ENCODE measurements at places on chromosomes 2 and 18.
A peak's percentile ranks its signal among the peaks of the same experiment; 100 is the strongest.

- peak; percentile 22 for DNase-seq
These were observed 535.7 kb upstream of the ZEB2 start for GRCh38 chr2:145055651-145056050.

GRCh38 chr18:14945984-14946383, 198.0 kb downstream of the ANKRD30B start:
- no peak for DNase-seq

DNA sequence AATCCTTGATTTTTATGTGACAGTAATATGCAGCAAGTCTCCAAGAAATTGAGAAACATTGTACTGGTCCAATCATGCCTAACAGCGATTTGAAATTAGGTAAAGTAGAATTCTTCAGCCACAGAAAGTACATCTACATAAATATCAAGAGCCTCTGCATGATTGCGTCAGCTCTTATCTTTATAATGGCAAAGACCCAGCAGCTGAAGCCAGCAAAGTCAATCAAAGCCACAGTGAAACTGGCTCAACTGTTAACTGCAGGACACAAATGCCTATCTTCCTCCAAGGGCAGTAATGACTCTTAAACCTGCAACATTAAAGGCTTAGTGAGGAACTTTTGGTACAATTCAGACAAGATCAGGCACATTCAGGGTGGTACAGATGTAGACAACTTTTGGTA, 102.5 kb downstream of the BARD1 start:
- no peak for DNase-seq

DNA sequence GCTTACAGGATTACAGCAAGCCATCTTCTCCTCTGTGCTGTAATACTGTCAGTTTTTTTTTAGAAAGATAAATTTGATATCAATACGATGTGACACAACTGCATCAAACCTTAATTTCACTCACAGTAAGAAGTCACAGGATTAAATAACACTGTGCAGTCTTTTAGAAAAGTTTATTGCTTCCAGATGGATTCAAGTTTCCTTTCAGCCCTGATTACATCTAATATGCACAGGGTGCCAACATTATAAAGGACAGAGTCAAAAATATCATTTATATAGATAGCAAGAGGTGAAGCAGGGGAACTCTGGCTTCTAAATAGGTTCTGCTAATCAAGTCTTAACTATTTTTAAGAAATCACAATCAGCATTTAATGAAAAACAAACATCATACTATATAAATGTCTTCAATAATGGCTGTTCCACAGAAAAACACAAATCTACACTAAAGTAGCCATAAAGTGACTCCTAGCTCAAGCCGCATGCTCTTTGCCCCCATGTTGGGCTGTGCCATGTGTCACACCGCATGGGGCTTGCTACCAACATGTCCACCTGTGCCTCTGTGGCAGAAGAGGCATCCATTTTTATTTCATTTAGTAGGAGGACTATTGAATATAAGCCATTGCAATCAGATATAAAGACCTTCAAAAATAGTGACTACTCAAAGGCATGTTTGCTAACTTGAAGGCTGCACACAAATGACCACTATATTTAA, 35.0 kb downstream of the CERKL start:
- no peak for DNase-seq

- DNase-seq = no peak
These were observed 6.5 kb downstream of the CHRND start for GRCh38 chr2:232532419-232532818.

GRCh38 chr2:9965119-9965822, 13.8 kb downstream of the GRHL1 start:
- no peak for DNase-seq

GRCh38 chr2:86372641-86373502, 35.4 kb upstream of the REEP1 start:
- DNase-seq = peak; percentile 48

- no peak for DNase-seq
These were observed 231.4 kb downstream of the FAM210A start for GRCh38 chr18:13494871-13495445.

- peak; percentile 1 for DNase-seq
These were observed 447.5 kb upstream of the FSIP2 start for GRCh38 chr2:185291035-185291647.

DNA sequence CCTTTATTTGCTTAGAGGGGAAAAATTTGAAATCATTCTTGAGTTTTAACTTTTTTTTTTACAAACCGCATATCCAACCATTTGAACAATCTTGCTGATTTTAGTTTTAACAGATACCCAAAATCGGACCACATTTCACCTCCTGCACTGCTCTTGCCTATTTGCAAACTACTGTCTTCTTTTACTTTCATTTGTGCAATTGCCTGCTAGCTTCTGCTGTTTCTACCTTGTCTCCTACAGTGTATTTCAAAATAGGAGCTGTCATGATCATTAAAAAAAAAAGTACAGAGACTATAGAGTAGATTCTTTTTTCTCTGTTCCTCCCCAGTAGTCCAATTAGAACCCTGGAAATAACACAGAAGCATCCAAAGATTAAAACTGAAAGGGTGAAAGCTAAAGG, 1081.2 kb downstream of the SOCS6 start:
- DNase-seq = no peak

GRCh38 chr2:104599787-104600510, 254.0 kb upstream of the POU3F3 start:
- peak; percentile 60 for DNase-seq

All from RWPE1 (cell line).